Stimulated activated memory B cell treated with anti-CD40 and anti-IgM and Interleukin-4, amounts not matched to agents 10 μg/mL and 1 μg/mL and 100 μg/mL, for 72 hours (primary cell): ENCODE measurements at places on chromosomes 13 and 19.

DNA sequence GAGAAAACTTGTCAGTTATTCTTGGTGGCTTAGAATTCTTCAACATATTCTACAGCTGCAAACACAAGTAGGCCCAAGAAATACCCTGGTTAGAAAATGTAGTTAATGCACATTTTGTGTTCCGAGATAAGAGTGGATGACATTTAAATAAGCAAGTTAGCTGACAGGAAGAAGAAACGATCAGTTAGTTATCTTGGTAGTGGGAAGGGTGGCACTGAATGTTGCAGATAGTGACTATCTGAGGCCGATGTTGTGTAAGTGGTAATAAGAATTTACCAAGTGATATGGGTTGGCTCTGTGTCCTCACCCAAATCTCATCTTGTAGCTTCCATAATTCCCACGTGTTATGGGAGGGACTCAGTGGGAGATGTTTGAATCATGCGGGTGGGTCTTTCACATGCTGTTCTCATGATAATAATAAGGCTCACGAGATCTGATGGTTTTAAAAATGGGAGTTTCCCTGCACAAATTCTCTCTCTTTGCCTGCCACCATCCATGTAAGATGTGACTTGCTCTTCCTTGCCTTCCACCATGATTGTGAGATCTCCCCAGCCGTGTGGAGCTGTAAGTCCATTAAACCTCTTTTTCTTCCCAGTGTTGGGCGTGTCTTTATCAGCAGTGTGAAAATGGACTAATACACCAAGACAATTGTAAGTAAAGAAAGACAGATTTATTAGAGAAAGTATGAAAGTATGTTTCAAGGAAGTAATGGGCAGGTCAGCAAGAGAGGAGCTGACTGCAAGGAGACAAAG, 10.9 kb upstream of the AKAP11 start:
- no peak for ATAC-seq

GRCh38 chr19:867301-867793, 7.9 kb downstream of the CFD start:
- no peak for ATAC-seq

DNA sequence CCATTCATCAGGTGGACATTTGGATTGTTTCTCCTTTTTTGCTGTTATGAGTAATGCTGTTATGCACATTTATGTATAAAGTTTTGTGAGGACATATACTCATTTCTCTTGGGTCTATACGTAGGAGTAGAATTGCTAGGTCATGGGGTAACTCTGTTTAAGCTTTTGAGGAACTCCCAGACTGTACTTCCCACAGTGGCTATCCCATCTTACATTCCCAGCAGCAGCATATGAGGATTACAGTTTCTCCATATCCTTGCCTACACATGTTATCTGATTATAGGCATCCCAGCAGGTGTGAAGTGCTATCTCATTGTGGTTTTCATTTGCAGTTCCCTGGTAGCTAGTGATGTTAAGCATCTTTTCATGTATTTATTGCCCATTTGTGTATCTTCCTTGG, 5.9 kb downstream of the ZSCAN22 start:
- no peak for ATAC-seq

DNA sequence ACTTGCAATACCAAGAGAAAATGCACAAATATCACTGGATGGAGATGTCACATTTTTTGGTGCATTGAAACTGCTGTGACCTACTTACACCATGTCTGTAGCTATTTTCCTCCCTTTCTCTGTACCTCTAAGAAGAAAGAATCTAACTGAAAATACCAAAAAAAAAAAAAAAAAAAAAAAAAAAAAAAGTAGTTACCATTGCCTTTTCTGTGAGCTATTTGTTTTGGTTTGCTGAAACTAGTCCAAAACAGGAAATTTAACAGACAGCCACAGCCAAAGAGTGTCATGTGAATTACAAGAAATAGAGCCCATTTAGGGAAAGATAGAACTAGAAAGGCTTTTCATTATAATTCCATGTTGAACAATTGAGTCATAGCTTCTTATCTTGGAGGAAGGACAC, 37.3 kb downstream of the TNFSF13B start:
- no peak for ATAC-seq

DNA sequence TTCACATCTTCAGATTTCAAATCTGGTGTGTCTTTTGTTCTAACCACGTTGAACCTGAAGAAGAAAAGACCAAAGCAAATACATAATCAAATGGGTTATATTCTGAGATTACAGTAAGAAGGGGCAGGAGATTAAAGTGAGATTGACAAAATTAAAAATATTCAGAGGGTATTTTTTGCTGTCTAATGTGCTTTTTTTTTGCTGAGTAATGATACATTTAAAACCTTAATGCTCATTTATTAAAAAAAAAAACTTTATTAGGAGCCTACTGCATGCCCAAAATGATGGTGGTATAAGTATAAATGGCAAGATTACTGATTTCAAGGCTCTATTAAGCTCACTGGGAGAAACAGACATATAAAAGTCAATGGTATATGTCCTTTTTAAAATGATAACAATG, 459.4 kb downstream of the FGF9 start:
- no peak for ATAC-seq

- ATAC-seq: no peak
Observed at GRCh38 chr13:110290153-110290552, 16.8 kb downstream of the COL4A1 start.

DNA sequence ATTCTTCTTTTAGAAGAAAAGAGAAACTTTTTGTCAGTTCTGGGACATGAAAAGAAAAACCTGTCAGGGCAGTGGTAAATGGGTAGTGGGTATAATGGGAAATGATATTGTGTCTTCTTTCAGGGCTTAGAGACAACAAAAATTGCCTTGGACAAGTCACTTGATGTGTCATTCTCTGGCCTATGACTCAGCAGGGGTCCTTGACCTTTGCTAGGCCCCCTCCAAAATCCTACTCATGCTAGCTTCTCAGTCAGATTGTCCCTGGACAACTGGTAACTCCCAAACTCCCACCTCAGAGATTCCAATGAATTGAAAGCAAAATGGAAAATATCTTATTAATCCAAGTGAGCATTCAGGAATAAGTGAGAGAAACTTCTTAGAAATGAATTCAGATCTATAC, 258.8 kb upstream of the SPRY2 start:
- ATAC-seq: no peak

GRCh38 chr13:110677731-110678545, 28.0 kb downstream of the CARS2 start:
- ATAC-seq: no peak

DNA sequence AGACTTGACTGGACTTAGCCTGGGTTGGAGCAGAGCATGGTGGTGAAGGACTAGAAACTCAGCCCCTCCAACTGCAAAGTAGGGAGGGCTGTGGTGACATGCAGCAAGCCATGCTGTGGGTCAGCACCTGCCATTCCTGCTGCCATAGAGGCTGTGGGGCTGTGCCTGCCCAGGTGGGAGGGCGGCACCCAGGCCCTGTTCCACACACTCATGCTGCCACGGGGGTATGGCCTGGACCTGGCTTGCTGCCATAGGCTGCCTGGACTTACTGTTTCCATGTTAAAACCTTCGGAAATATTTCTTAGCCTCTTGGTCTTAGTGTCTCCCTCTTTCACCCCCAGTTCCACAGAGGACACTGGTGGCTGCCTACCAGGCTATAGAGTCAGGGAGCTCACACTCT, 29.3 kb downstream of the CILP2 start:
- ATAC-seq: no peak

GRCh38 chr19:30263830-30264381, 108.3 kb upstream of the ZNF536 start:
- no peak for ATAC-seq

GRCh38 chr19:50275577-50276368, 53.4 kb downstream of the KCNC3 start:
- no peak for ATAC-seq
